ENCODE measurements at places on chromosomes 5 and 9.

GRCh38 chr9:81669866-81670265 is 19.5 kb downstream of the TLE1 start:
- no peak for DNase-seq

GRCh38 chr5:161009194-161009593 is 157.2 kb upstream of the ATP10B start:
- DNase-seq = no peak

- DNase-seq = no peak
Observed at GRCh38 chr5:141528291-141528984, 39.6 kb downstream of the PCDHGC5 start.

- no peak for DNase-seq
Observed at GRCh38 chr5:158792976-158793375, 306.7 kb downstream of the EBF1 start.

DNA sequence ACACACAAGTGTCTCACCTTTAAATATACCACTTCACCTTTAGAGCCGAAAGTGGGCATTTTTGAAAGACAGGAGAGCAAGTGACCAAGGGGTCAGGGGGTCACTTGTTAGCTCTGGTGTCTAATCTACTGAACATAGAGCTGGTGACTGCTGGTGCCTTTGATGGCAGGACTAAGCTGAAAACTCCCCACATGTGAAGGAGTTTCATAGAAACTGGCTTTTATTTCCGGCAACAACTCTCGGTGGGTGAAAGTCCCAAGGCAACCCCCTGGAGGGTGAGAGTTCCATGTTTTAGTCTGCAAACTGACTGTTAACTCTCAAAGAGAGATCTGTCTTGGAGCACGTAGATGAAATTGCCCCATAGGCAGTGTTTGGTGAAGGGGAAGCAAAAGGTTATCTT is 466.9 kb downstream of the DMRTA1 start:
- no peak for DNase-seq

GRCh38 chr5:108481355-108481931 is 99.5 kb upstream of the FBXL17 start:
- no peak for DNase-seq

DNA sequence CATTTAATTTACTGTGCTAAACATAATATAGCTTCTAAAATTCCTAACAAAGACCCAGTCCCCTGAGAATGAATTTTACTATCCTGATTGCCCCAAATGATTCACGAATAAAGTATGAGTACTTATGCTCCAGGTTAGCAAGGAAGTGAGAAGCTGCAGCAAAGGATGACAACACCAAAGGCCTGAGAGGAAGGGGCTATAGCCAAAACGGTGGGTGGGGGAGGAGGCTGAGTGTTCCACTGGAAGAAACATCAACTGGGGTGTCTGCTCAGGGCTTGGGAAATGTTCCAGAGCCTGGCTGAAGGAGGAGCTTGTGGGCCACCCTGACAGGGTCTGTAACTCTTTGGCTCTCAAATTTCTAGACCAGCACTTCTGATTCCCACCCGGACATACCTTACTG is 157.3 kb downstream of the ADAMTS12 start:
- DNase-seq = no peak

DNA sequence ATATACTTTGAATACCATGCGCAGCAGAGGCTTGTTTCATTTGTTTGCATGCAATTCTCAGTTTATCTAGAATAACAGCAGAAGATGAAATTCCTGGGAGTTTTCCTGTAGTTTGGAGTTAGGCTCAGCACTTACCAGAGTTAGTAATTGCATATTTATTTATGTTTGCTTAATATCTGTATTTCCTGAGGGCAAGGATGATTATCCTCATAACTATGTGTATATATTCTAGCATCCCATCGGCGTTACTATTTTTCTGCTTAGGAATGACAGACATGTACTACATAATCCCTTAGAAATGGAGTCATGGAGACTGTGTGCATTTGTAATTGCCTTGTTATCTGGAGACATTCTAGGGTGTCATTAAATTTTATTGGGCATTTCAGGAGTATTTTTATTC is 1184.8 kb downstream of the DTWD2 start:
- DNase-seq = no peak

DNA sequence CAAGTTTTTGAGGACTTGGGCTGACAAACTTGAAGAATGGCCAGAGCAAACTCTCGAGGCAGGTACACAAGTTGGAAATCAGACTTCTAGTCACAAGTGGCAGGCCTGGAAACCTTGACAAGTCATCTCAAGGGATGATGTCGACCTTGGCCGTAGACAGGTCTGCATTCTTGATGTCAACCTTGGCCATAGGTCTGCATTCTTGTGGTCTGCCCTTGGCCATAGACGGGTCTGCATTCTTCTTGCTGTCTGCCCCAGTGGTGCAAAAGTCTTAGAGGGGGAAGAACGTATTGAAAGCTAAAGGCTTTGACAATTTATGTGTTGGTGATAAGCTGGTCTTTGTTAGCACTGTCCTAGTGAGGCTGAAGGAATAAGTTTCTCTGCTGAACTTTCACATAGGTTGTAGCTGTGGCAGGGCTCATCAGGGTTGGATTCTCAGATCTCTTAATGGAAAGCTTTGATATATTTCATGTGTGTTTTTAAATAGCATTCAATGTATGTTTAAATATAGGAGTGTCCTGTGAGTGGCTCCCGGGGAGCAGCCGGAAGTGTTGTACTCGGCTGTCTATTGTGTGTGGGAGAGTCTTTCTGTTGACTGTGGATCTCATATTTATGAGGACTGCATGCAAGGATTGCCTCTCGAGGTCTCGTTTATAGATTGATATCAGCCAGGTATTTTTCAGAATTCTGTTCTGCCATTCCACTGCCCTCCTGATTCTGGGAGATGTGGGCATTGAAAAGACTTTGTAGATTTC is 27.0 kb downstream of the SUB1 start:
- DNase-seq = no peak

GRCh38 chr5:118228489-118228888 is 759.9 kb downstream of the DTWD2 start:
- DNase-seq = no peak

DNA sequence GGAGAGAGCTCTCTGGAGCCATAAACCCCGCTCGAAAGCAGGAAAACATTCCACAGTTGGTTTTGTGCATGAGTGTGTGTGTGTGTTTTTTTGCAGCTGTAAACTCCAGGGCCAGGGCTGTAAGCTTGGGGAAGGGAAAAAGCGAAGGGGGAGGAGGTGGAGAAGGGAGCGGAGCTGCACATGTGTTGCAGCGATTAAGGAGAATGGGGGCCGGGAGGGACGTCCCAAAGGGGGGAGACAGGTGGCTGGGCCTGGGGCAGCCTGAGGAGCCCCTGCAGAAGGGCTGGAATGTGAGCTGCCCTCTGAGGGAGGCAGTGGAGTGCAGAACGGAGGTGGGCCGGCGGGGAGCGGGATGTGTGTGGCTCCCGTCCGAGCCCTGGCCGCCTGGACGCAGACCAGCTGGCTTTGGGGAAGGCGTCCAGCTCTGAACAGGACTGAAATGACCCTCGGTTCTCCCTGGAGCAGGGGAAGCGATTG is 2.7 kb upstream of the MYMK start:
- DNase-seq = no peak

DNA sequence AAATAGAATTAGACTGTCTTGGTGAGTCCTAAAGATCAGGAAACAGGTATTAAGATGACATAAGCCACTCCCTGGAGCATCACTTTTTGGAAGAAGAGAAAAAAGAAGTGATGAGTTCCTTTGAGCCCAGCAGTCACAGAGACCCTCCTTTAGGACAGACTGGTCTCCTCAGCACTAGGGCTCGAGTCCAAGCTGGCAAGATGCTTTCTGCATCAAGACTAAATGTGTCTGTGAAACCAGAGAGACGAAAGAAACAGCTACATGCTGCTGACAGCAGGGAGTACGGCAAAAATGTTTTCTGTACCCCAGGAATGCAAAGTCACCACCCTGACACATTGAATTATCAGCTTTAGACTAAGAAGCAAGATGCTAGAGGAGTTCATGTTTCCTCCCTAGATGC is 184.5 kb downstream of the CRB2 start:
- no peak for DNase-seq

- DNase-seq = no peak
Observed at GRCh38 chr9:104350541-104350940, 153.5 kb upstream of the OR13F1 start.

- peak; percentile 75 for DNase-seq
Observed at GRCh38 chr9:136787690-136788400, 3.3 kb upstream of the TMEM141 start.

GRCh38 chr5:132258102-132259068 is 889 bp downstream of the PDLIM4 start:
- DNase-seq = no peak

GRCh38 chr5:160155017-160155750 is 35.9 kb upstream of the PWWP2A start:
- DNase-seq = no peak

GRCh38 chr5:32559921-32560320 is 25.4 kb upstream of the SUB1 start:
- DNase-seq = no peak

- no peak for DNase-seq
Observed at GRCh38 chr9:441126-441525, 226.5 kb downstream of the DOCK8 start.

DNA sequence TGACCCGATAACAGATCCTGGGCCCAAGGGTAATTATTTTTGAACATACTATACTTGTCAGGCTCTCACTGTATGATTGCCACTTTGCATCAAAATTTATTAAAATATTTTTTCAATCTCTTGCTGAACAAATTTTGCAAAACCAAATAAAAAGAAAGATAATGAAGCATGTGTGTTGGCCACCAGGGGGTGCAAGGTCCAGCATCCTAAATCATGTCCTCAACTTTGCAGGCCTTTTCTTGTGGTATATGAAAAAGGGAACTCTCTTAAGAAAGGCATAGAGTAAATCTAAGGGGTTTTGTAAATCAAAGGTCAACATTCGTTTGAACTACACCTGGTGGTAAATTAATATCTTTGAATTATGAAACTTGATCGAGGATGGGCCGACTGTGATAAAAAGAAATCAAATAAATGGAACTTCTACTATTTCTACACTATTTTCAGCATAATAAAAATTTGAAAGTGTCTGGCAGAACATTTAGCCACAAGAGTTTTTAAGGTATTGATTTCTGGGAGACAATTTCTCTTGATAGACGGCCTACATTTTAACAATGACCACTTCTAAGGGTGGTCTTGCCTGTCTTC is 676.5 kb downstream of the DMRTA1 start:
- peak; percentile 23 for DNase-seq

- no peak for DNase-seq
Observed at GRCh38 chr5:170597109-170597751, 93.4 kb downstream of the KCNIP1 start.

DNA sequence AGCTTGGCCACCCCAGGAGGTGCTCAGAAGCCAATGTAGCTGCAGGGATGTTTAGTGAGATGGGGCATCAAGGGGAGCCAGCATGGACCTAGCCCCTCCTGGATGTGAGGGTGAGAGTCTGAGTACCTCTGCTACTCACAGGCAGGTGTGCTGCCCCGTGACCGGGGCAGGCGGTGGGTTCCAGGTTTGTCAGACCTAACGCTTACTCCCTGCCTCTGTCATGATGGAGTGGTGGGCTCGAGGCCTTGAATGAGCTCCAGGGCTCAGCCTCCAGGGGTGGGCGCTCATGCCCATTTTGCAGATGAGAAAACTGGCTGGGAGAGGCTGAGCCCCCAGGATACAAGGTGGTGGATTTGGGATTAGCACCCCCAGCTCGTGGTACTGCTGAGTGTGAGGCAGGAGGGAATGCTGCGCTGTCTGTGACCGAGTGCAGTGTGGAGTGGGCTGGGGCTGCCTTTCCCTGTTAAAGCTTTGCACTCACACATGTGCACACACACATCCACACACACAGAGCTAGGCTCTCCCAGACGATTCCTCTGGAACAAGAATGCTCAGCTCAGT is 1.5 kb downstream of the RXRA start:
- no peak for DNase-seq

GRCh38 chr9:32378496-32378895 is 5.9 kb upstream of the ACO1 start:
- DNase-seq = peak; percentile 33

DNA sequence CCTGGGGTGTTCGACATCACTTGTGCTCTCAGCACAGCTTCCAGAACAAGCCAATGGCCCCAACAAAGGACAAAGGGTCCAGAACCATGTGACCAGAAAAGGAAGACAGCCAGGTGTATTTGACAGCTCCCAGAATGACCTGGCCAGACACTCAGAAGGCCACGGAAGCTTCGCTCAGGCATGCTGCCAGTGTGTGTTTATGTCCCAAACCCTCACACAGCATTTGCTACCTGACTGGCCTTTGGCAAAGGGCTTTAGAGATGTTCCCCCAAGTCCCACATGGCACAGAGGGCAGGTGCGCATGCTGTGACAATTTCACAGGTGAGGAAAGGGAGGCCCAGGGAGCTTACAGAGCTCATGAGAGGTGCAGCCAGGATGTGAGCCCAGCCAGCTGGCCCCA is 39.5 kb downstream of the MED10 start:
- DNase-seq = no peak

DNA sequence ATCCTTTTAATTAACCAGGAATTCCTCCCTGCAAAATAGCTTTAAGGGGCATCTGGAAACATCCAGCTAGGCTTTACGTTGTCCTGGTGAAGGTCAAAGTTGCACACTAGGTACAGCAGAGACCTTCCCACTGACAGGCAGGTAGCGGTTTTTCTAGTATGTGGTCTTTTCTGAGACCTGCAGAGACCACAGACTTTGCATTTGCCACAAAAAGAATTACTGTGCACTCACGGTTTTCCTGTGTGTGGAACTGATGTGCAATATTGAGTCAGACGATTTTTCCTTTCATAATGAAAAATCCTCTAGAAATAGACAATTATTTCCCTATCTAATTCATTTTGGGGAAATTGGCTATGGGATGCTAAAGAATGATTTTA is 417.0 kb upstream of the ADAMTSL1 start:
- no peak for DNase-seq

DNA sequence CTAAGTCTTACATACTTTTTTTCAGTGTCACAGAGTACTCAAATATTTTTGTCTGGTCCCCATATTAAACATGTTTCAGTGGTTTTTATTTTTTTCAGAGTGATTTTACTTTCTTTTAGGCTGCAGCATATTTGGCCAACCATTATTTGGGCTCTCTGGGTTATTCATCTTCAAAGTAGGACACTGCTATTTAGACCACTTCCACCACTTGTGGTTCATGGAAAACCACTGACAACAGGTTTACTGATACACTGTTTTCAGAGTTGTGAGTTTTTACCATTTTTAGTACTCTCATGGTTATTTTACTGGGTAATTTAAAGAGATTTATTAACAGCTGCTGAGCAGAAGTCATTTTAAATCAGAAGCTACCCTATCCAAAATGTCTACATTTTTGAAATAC is 437.6 kb downstream of the KIAA0825 start:
- DNase-seq = no peak

- no peak for DNase-seq
Observed at GRCh38 chr9:88358723-88359122, 29.5 kb upstream of the SPIN1 start.

GRCh38 chr5:14342306-14342705 is 199.2 kb downstream of the TRIO start:
- DNase-seq = no peak

DNA sequence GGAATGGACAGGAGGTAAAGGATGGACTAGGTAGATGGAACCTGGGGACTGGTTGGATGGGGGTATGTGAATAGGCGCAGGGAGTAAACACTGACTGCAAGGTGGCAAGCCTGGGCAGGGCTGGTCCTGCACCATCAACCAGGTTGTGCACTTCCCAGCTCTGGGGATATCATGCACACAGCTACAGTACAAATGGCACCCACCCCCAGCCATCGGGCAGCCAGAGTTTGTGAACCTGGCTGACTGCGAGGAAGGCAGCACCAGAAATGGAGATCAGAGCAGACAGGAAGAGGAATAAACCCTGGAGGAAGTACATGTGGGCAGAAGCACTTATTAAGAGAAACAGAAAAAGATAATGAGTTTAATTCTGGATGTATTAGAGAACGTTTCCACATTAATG is 229.1 kb downstream of the ESM1 start:
- DNase-seq = no peak

- DNase-seq = no peak
Observed at GRCh38 chr9:121962421-121962820, 130.7 kb downstream of the TTLL11 start.
